ENCODE measurements at places on chromosomes 3 and 15.

GRCh38 chr3:152289708-152290107 is 21.0 kb downstream of the MBNL1 start:
- no peak for DNase-seq

- no peak for DNase-seq
These were observed 22.5 kb upstream of the VPS8 start for GRCh38 chr3:184789314-184789998.

- DNase-seq, result no peak
These were observed 9.8 kb downstream of the SH2D7 start for GRCh38 chr15:78102211-78102610.

GRCh38 chr3:135136361-135137100 is 341.5 kb downstream of the EPHB1 start:
- DNase-seq, result no peak

DNA sequence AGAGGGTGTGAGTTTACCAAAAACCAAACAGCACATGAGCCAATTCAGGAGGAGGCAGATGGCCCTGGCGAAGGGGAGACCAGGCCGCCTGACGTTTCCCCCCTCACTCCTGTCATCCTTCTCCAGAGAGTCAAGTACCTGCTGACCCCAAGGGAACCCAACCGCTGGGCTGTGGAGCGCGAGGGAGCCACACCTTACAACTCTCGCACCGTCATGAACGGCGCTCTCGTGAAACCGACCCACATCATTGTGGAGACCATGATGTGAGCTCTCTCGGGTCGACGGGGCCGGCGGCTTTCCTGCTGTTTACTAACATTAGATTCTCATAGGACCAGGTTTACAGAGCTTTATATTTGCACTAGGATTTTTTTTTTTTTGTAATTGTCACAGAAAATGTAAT is 55.4 kb downstream of the GRIP2 start:
- no peak for DNase-seq

GRCh38 chr15:81265256-81265943 is 58.5 kb downstream of the STARD5 start:
- DNase-seq, result no peak

DNA sequence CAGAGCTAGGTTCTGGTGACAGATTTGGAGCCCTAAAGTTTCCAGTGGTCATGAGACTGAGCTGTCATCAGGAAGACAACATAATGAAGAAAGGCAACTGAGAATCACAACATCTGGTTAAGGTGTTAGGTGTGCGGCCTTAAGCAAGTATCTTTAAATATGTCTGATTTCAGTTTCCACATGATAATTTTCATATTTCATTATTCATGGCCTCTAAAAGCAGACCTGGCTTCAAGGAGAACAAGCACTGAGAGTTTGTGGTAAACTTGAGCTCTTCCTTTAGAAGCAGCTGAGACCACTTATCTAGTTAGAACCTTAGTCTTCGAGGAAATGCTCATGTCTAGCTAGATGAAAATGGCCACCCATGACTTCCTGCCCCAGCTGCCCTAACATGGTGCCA is 25.7 kb upstream of the MYLK start:
- no peak for DNase-seq

GRCh38 chr3:12895391-12896062 is 54.2 kb upstream of the RPL32 start:
- no peak for DNase-seq

- peak; percentile 37 for DNase-seq
These were observed 2.9 kb downstream of the DIPK2A start for GRCh38 chr3:143974271-143975238.

- DNase-seq, result no peak
These were observed 52.1 kb downstream of the EDEM1 start for GRCh38 chr3:5239602-5240001.

DNA sequence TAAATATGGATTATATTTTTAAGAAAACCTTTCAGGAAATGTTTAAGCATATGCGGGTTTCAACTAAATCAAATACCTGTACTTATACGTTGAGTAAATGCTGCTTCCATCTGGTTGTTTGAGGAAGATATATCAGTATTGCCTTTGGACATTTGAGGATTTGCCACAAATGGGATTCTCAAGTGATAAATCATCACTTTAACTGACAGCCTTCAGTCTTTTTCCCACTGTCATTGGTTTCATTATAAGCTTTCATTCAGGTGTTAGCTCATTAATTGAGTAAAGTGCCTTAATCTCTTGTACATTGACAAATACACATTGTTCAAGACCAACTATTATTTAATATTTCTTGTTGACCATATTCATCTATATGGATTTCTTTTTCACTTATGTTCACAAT is 217.2 kb downstream of the EDEM1 start:
- DNase-seq, result no peak

- DNase-seq, result no peak
These were observed 162.7 kb downstream of the RAB11A start for GRCh38 chr15:66032006-66032405.

GRCh38 chr3:115706311-115706829 is 83.1 kb downstream of the GAP43 start:
- DNase-seq, result no peak

DNA sequence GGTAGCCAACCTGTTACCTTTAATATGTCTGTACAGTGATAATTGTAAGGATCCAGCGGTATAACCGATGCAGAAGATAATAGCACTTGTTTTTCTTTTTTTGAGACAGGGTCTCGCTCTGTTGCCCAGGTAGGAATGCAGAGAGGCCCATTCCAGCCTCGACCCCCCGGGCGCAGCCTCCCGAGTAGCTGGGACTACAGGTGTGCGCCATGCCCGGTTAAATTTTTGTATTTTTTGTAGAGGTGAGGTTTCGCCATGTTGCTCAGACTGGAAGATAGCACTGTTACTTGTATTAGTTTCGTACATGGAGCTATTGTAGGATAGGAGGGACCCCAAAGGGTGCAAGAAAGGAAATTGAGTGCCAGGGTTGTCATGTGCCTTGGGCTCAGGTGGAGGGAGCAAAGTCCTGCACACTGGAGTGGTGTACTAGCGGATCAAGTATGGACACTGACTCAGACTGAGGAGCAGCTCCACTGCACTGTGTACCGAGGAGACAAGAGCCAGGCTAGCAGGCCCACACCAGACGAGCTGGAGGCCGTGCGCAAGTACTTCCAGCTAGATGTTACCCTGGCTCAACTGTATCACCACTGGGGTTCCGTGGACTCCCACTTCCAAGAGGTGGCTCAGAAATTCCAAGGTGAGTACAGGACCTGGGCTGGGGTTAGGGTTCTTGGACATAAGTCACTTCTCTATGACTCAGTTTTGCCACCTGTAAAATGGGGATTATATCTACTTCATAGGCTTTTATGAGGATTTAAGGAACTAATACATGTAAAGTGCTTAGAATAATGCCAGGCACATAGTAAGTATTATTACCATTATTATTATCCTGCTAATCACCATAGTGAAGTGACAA is 1.0 kb downstream of the OGG1 start:
- no peak for DNase-seq

- no peak for DNase-seq
These were observed 256.5 kb downstream of the IL5RA start for GRCh38 chr3:2853651-2854050.

- no peak for DNase-seq
These were observed 20.9 kb downstream of the SLC2A2 start for GRCh38 chr3:171005648-171006047.

DNA sequence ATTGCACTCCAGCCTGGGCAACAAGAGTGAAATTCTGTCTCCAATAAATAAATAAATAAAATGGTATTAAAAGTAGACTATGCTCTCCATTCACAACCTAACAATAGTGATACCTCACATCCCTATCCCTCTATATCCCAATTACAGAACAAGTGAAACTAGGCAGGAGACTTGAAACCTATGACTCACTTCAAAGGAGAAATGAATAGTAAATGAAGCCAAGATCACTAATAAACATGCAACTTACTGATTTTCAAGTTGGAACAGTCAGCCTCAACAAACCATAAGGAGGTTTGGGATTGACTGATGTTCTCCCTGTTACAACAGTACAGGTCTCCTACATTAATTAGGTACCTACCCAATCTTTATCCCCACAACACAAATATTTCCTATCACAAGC is 103.4 kb downstream of the GSK3B start:
- no peak for DNase-seq

- no peak for DNase-seq
These were observed 64.4 kb upstream of the IGF1R start for GRCh38 chr15:98583771-98584430.

DNA sequence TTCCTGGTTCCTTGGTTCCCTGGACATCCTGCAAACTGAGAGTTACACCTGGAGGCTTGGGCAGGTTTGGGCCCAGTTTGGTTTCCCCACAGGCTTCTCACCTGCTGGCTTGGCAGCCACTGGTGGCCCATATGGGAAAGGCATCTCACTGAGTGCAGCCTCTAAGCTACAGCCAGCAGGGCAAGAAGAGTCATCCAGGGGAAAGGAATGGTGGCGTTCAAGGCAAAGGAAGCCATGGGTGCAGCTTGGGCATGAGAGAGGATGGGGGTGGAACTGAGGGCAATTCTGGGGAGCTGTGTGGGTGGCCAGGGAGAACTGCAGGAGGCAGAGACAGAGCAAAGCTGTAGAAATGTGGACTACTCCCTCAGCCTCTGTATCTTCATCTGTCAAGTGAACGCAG is 106.4 kb downstream of the EPHB1 start:
- DNase-seq, result no peak

GRCh38 chr3:135456108-135456790 is 509.3 kb upstream of the PPP2R3A start:
- no peak for DNase-seq

DNA sequence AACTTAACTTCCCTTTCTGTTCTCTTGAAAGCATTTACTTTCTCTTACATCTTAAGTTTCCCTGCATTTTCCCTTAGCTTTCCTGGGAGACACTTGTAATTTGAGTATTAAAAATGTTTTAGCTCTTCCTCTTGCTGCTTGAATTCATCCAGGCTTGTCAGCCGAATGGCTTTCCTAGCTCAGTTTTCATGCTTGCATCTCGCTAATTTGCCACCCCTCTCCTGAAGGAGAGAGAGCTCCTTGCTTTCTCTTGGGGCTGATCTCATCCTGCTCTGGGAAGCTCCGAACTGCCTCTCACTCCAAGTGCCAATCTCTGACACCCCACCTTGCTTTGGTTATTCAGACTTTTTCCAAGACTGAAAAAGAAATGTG is 374.6 kb upstream of the TBL1XR1 start:
- DNase-seq, result no peak

Data from muscle of back (tissue), 13 donors.